ENCODE measurements at places on chromosomes 7 and 10. TPM values are rescaled to one million over a fixed set of nuclear protein-coding genes. Genes with fewer than 3 reads are reported as not detected.

The ADRB1 gene
- not detected for total RNA-seq

DNA sequence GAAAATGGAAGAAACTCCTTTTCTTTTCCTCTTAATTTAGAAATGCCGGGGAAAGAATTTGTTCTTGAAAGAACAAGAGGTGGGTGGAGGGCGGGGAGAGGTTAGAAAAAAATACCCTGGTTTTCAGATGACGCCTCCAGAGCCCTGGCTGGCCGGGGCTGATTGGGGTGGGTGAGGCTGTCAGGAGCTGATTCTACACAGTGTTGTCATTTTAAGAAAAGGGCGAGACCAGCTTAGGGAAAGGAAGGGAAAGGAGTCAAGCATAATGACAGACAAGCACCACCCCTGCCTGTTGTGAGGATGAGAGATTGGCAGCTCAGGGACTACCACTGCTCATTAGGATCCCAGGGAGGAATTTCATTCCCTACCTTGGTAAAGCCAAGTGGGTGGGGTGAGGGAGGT is 9.9 kb upstream of the FAM180A start:
- H3K36me3 ChIP-seq, result no peaks in the 10 kb centered on the region
- no peak overlapping the region for H3K27ac ChIP-seq
- H3K27me3 ChIP-seq, result peaks cover 29% of the 10 kb centered on the region
- H3K4me3 ChIP-seq, result no peak overlapping the region

DNA sequence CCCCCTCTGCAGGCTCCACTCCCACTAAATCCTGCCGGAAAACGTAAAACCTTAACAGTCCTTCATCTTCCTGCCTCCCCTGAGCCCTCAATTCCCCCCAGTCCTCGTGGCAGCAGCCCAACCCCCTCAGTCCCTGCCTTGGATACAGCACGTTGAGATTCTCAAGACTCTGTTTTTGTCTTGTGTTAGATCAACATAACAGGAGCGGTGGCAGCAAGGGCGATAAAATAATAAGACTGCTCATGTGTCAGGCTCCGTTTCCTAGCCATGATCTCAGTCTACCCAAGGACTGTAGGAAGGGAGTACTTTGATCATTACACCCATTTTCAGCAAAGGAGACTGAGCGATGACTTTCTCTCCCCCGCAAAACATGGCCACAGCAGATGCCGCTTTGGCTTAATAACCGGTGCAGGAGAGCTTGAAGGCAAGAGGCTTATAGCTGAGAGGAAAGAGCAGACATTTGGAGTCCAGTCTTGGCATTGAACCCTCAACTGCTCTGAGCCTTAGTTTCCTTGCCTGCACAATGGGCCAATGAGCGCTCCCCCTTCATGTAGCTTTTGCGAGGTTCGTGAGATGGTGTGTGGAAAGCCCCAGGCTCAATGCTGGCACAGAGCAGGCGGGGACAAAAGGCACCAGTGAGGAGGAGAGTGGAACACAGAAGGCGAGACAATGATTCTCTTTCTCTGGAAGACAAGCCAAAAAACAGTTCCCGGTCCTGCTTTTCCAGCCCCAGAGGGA is 42.1 kb upstream of the PCBD1 start:
- no peaks in the 10 kb centered on the region for H3K36me3 ChIP-seq
- H3K4me1 ChIP-seq, result peaks cover 2% of the 10 kb centered on the region
- no peaks in the 10 kb centered on the region for H3K27me3 ChIP-seq
- H3K27ac ChIP-seq, result no peak overlapping the region
- no peak overlapping the region for H3K4me3 ChIP-seq

The ALOX5 gene
- 1.1 TPM for total RNA-seq

All from activated CD4-positive, alpha-beta memory T cell treated with anti-CD3 and anti-CD28 coated beads for 36 hours (primary cell).